Stimulated activated CD8-positive, alpha-beta memory T cell treated with anti-CD3 and anti-CD28 coated beads, Interleukin-4, amount 100 ng/mL, for 4 hours (primary cell): ENCODE measurements at places on chromosomes 1 and 21.

DNA sequence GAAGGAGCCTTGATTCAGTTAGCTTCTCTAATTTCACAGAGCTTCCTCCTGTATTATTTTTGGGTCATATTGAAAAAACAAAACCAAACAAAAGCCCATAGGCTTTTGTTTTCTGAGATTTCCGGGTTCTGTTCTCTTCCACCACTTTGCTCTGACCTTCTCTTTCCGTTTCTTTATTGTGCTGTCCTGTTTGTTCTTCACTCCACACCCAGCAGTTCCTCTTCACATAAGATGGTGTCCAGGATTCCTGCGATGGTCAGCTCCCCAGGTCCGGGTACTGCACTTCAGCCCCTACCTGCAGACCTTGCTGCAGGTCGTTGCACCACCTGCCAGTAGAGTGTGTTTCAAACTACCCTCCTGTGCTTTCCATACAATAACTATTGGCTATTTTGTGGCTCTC, 44.6 kb downstream of the GLUL start:
- no peak for DNase-seq

DNA sequence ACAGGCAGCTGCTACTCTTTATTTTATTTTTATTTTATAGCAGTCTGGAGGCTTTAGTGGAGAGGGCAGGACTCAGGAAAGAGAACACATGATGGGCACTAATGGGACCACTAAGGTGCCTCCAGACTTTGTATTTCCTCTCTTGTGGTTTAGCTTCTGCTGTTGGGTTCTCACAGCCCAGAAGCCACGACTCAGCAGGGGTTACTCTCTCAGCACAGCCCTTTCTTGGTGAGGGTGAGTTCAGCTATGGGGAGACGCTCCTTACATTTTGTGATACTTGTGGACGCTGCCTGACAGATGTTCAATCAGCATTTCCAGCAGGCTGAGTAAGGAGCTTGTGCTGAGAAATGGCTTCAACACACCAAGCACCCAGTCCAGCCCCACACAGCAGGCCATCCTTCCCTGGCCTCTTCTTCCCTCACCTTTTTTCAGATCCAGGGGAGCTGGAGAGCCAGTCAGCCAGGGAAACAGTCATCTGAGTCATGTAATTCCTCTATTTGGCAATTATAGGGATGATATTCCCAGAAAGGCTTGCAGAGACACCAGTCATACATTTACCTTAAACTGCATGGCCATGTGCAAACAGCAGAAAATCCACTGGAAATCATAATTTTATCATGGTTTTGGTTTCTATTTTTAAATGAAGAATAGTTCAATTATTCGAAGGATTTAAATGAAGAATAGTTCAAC, 53.2 kb upstream of the RAB3GAP2 start:
- no peak for DNase-seq

DNA sequence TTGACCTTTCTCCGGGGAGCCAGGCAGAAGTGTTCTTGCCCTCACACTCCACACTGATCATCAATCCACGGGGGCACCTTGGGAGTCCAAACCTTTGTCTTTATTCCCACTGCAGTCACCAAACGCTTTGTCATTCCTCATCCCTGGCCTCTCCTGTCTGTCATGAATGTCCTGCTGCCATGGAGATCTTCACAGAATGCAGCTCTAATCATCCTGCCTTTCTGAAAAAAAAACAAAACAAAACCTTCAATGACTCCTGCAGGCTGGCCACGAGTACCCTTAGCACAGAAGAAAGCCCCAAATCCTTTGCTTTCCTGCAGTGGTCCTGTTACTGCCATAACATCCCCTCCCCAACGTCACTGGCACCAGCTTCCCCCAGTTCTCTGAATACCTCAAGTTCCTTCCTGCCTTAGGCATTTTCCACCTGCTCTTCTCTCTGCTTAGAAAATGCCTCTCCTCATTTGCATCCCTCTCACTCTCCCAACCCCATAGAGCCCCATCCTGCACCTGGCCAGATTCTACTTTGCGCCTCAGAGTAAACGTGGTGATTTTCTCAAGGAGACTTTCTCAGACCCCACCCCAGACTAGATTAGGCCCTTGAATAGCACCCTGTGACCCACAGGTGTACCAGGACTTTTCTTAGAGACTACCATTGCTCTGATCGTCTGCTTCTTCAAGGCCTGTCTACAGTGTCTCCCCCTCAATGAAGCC, 131.2 kb downstream of the AK5 start:
- no peak for DNase-seq

GRCh38 chr1:81543764-81544163, 257.0 kb upstream of the ADGRL2 start:
- DNase-seq, result no peak

DNA sequence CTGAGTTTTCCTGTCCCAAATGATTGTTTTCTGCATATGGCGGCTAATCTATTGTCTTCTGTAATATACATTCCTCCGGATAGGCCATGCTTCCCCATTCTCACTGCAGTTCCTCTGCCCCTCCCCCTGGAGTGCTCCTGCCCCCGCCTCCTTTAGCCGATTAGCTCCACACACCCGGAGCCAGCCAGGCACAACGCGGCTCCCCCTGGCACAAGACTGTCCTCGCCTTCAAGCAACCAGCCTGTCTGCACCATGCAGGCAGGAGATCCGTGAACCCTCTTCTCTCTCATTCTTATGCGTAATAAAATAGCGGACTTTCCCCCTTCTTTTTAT, 18.0 kb downstream of the SERTAD4 start:
- DNase-seq, result no peak

GRCh38 chr1:11558871-11559590, 80.1 kb downstream of the DISP3 start:
- DNase-seq, result no peak

DNA sequence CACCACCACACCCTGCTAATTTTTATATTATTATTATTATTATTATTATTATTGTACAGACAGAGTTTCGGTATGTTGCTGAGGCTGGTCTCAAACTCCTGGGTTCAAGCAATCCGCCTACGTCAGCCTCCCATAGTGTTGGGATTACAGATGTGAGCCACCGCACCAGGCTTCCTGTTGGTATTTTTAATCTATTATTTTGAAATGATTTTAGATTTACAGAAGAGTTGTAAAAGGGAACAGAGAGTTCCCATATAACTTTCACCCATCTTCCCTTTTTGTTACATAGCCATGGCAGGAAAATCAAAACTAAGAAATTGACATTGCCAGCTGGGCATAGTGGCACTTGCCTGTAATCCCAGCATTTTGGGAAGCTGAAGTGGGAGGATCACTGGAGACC, 42.9 kb upstream of the CITED4 start:
- DNase-seq, result no peak

DNA sequence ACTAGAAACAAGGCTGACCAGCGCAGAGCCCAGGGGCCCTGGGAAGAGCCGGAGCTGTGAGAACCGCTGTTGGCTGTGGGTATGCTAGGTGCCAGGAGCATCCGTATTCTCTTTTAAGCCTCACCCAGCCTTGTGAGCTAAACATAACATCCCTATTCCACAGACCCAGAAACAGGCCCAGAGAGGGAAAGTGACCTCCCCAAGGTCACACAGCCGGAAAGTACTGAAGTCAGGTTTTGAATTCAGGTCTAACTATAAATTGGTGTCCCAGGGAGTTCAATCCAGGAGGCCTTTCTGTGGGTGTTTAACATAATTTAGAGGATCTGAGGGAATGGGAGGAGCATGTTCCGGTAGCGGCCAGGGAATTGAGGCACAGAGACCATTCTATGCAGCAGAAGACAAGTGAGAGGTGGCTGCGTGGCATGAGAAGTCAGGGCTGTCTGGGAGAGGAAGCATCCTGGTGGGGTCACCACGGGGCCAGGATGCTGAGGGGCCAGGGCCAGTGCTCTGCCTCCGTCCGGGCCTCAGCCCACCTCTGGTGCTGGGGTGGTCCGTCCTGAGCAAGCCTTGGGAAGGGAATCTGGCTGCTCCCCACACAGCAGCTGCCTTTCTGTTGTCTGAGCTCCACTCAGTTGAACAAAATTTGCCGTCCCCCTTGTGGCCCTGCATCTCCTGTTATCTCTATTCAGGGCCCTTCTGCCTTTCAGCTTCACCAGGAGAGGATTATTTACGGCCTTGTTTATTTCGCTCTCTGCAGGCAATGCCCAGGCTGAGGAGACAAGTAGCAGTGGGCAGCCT, 338.8 kb upstream of the VAMP3 start:
- no peak for DNase-seq

- no peak for DNase-seq
These were observed 65.5 kb downstream of the ACOT7 start for GRCh38 chr1:6328091-6328490.

DNA sequence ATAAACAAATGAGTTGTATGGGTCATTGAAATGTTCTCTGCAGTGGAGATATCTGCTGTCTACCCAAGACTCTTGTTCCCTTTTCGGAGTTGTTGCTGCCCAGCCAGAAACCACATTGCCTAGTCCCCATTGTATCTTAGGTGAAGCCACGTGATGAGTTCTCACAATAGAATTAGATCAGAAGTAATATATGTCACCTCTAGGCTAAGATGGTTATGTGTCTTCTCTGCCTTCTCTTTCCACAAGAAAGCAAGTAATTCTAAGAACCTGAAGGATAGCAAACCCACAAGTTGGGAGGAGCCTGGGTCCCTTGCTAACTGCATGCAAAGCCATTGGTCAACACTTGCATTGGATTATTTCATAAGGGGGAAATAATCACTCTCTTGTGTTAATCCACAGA, 76.6 kb downstream of the ADCY10 start:
- no peak for DNase-seq

DNA sequence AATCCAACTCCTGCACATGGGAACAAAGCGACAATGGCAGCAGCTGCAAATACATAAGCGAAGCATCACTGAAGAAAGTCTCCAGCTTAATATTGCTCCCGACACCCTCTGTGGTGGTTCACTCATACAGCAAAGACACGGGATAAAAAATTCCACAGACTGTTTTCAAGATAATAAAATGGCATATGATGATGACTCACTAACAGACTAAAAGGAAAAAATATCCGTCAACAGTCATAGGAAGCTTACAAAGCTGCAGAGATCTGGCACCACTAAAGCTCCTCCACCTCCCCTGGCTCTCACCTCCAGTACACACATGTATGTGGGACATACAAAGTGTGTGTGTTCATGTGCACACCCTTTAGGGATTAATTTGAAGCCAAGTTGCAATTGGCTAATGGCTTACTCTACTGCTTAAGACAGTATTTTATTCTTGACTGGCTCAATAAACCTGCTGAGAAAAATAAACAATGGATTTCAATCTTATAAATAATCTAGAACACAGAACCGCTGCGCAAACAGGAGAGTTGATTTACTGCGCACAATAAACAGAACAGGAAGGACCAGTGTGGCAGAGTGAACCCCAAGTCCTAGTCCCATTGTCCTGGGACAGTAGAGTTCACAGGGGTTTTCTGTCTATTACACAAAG, 94.4 kb downstream of the SLC45A1 start:
- DNase-seq, result no peak

GRCh38 chr1:234726359-234726943, 116.5 kb upstream of the IRF2BP2 start:
- no peak for DNase-seq

GRCh38 chr1:215140135-215140534, 57.6 kb downstream of the KCNK2 start:
- DNase-seq, result no peak

GRCh38 chr1:117164209-117164608, 42.7 kb upstream of the TRIM45 start:
- no peak for DNase-seq

DNA sequence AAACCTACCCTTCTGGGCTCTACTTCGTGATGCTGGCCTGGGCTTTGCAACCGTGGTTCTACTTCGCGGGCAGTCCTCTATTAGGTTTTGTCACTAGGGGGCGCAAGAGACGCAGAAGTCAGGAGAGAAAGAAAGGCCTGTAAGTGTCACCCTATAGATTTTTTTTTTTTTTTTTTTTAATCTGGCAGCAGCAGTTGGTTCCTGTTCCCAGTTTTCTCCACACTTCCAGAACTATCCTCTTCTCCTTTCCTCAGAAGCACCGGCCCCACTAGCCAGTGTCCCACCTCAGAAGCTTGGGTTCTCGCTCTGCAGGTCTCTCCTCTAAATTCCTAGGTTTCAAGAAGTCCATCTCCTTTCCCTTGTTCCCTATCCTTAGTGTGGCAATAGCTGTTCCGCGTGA, 9.1 kb upstream of the LCE2D start:
- DNase-seq, result no peak

DNA sequence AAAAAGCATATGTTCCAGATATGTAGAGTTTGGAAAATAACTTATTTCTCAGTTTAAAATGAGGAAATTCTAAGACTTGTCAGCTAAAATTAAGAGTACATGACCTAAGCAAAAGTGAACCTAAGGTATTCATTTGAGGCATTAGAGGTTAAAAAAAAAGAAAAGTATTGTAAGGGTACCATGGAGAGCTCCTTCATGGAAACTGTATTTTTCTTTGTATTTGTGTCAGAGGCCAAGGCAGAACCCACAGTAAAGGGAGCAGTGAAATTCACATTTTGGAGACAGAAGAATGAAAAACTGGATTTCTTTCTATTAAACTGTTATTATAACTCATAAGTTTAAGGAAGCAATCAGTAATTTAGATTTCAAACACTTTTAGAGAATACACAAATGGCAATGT, 1494.8 kb downstream of the KCNT2 start:
- no peak for DNase-seq

- DNase-seq, result no peak
These were observed 1.7 kb upstream of the ECE1 start for GRCh38 chr1:21291964-21292363.

- DNase-seq, result no peak
These were observed 11.5 kb upstream of the S100A2 start for GRCh38 chr1:153577138-153577537.

DNA sequence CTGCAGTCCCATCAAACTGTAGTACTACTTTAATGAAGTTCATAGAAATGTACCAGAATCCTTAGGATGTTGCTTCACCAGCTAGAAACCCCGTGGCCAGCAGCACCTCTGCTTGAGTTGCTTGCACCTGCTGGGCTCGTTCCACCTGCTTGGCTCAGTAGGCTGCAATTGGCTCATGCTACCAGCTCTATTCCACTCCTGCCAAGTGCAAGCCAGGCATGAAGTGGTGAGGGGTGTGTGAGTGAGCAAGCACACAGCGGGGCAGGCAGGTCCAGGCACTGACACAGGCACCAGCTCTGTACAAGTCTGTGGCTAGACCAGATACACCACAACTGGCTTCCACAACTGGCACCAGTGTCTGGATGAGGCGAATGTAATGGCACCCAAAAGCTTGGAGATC, 209.9 kb downstream of the AMY1C start:
- DNase-seq, result no peak

- no peak for DNase-seq
These were observed 860.0 kb downstream of the LTN1 start for GRCh38 chr21:28132713-28133112.
